ENCODE measurements at places on chromosomes 1 and 21. TPM values are rescaled to one million over a fixed set of nuclear protein-coding genes. Genes with fewer than 3 reads are reported as not detected.

Gene SAMD13
- 9.1 TPM for total RNA-seq

Gene CELA3A
- not detected for total RNA-seq

Gene DUSP12
- total RNA-seq, result 32.3 TPM

Gene HES3
- not detected for total RNA-seq

Gene ADAMTS4
- 7.8 TPM for total RNA-seq

Gene RIPPLY3
- 0.09 TPM for total RNA-seq

Gene GBP6
- 0.04 TPM for total RNA-seq

Gene ROR1
- total RNA-seq, result 10.5 TPM

Gene MANEAL
- 2.7 TPM for total RNA-seq

Gene S100A6
- total RNA-seq, result 415 TPM

All from muscle of leg (tissue), 16 donors.